CD8-positive, alpha-beta memory T cell (primary cell): ENCODE measurements at places on chromosomes 12 and 14. TPM values are rescaled to one million over a fixed set of nuclear protein-coding genes. Genes with fewer than 3 reads are reported as not detected.

DNA sequence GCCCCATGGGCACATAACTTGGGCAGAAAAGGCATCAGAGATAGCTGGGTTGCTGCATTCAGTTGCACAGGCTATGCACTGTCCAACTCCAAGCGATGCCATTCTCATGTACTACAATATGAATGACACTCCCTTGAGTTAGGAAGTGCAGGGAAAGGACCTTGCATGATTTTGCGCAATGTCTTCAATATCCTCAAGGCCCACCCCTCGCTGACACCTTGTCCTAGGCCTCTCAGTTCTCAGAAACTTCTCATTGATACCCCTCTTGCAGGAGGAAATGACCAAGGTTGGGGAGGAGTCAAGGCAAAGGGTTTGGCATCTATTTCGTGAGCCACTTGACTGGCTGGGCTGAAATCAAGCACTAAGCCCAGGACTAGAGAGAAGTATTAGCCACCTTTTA, 70.4 kb downstream of the ARL6IP4 start:
- DNase-seq: no peak

Gene RNASE3
- not detected for total RNA-seq

Gene PROX2
- 0.33 TPM for total RNA-seq

DNA sequence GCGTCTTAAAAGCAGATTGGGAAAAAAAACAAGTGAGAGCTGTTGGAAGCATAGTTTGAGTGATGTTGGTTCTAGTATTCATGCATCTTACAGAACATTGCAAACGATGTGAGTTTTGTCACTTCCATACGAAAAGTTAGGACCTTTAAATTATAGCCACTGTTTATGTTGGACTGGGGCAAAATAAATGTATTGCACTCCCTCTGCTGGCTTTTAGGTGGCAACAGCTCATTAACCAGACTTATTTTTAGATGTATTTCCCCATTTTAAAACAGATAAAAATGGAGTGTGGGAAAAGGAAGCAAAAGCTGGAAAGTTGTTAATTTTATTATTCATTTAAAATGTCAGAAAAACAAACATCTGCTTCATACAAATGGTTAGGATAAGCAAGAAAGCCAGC, 111.9 kb downstream of the LGR5 start:
- DNase-seq: no peak

DNA sequence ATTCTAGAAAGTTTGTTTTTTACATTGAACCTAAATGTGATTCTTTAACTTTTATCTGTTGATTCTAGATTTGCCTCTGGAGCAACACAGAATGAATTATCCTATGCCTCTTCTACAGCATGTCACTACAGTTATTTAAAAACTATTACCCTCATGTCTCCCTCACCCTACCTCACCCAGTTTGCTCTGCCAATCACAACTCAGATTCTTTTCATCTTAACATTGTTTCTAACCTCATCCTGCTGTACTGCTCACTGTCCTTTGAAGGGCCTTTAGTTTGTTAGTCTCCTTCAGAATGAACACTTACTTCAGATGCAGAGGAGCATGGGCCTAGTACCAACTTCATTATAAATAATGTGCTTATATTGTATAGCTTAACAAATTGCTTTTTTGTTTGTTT, 21.5 kb downstream of the YLPM1 start:
- DNase-seq: no peak

Gene GPR84
- 0.16 TPM for total RNA-seq

Gene PLEKHD1
- 0.11 TPM for total RNA-seq

Gene CCDC177
- not detected for total RNA-seq

- no peak for DNase-seq
Measured at GRCh38 chr12:108609537-108610335, 11.9 kb upstream of the TMEM119 start.

DNA sequence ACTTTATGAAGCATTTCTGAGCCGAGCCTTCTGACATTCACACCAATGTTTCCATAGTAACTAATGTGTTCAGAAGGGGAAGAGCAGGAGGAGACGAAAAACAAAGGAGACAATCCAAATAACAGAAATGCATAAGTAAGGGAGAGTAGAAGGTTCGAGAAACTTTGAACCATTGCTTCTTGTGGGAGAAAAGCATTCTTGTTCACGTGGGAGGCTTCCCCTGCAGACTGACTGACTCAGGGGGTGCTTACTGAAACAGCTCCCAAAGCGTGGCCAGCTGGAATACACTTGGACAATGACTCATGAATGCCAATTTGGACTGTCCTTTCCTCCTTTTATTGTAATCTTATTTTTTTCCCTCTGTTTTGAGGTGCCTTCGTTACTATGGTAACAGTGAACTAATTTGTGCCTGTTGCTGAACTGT, 73.9 kb downstream of the NEDD1 start:
- no peak for DNase-seq

Gene NPFF
- total RNA-seq: not detected

GRCh38 chr14:32524609-32525375, 195.7 kb downstream of the AKAP6 start:
- DNase-seq: no peak
